GM12878 (cell line): ENCODE measurements at places on chromosomes 12 and 14. TPM values are rescaled to one million over a fixed set of nuclear protein-coding genes. Genes with fewer than 3 reads are reported as not detected.

GRCh38 chr12:18696971-18697602 is 40.7 kb downstream of the PLCZ1 start:
- DNase-seq: no peak

GRCh38 chr12:43097471-43097870 is 454.5 kb downstream of the ADAMTS20 start:
- no peak for DNase-seq

- no peak for DNase-seq
Observed at GRCh38 chr14:64200170-64200569, 94.0 kb downstream of the ESR2 start.

GRCh38 chr12:112590281-112590680 is 171.5 kb downstream of the PTPN11 start:
- DNase-seq: no peak

- no peak for DNase-seq
Observed at GRCh38 chr12:75728826-75729225, 217.4 kb upstream of the KRR1 start.

DNA sequence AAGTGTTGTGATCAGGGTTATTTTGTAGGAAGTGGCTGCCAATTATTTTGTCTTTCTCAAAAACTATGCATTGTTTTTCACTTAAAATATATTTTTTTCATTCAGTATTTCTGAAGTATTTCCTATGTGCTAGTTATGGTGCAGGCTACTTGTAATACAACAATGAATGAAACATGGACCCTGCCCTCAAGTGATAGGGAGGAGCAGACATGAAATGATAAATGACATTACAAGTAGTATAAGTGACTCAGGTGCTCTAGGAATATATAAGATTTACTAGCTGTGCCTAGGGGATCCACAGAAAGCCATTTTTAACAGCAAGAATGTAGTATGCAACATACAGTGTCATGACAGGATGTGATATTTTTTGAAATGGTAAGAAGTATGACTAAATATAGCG is 65.3 kb downstream of the TTLL5 start:
- no peak for DNase-seq

DNA sequence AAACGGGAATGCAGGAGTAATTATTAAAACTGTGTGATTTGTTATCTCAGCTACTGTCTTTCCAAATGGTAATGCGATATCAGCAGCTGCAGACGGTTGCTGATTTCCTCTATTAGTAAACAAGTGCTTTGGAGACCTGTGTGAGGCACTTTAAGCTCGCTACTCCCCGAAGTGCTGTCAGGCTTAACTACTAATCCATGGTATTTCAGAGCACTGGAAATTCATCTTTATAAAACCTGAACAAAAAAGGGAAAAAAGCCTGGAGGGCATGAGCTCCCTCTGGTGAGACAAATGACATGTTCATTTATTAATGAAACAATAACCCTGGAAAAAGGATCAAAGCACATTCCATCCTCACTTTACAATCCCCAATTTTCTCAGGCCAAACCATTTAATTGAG is 143.6 kb upstream of the OTX2 start:
- DNase-seq: no peak

- DNase-seq: peak; percentile 3
Observed at GRCh38 chr12:58540480-58541299, 379.6 kb downstream of the LRIG3 start.

- DNase-seq: no peak
Observed at GRCh38 chr12:109542014-109542413, 31.3 kb downstream of the MMAB start.

DNA sequence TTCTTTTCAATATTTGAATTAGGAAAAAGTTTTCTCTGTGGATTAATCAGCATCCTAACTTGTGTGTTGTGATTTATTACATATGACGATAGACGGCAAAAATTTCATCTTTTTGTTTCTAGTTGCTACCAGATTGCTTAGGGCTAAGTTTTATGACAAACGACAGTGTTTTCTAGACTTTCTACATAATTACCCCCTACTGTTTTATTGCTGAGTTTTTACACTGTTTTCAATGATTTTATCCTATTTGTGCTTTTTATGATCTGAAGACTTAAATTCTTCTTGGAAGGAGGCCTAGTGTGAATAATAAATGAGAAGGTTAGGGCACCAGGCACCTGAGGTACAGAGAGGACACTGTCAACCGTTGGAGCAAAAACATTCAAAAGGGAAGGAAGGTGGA is 88.1 kb downstream of the TXNDC16 start:
- DNase-seq: no peak

Gene CLEC14A
- not detected in 2 replicates for polyA plus RNA-seq

Gene UBR7
- 55.7 and 66.7 TPM in 2 replicates for polyA plus RNA-seq

Gene CCND2
- polyA plus RNA-seq: 176 and 183 TPM in 2 replicates

Gene FLVCR2
- polyA plus RNA-seq: 0.69 and 1.8 TPM in 2 replicates

Gene NFE2
- not detected in 2 replicates for polyA plus RNA-seq

Gene MORN3
- 0.16 and 0.23 TPM in 2 replicates for polyA plus RNA-seq
